ENCODE measurements at places on chromosomes 3 and 15.

DNA sequence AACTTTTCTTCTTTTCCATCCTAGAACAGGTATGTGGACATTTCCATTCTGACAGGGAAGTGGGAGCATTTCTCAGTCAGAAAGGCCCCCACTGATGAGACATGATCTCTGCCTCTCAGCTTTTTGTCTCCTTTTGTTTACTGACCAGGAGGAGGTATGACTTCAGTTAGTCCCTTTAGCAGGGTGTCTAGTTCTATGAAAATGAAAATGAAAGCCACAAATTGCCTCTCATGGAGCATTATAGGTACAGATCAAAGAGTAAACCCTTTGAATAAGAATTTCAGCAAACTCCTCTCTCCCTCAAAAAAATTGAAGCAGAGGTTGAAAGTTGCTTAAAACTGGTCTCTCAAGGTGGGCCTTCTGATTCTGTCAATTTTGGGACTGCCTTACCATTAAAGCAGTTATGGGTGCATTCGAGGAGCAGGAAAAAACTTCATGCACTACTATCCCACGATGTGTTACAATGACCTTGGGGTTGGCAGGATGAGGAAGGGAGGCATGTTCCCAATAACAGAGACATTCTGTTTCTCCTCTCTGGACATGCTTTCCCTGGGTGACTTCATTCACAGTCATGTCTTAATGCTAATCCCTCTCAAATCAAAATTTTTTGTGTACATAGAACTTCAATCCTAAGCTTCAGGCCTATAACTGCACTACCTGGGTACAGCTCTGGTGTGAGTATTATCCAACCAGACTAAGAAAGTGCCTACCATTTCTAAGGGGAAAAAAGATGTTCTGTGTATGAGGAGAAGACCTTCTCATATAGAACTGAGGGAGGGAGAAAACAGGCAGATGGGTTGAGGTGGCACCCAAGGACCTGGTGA lies 50.6 kb upstream of the TBC1D23 start:
- no peak for DNase-seq

DNA sequence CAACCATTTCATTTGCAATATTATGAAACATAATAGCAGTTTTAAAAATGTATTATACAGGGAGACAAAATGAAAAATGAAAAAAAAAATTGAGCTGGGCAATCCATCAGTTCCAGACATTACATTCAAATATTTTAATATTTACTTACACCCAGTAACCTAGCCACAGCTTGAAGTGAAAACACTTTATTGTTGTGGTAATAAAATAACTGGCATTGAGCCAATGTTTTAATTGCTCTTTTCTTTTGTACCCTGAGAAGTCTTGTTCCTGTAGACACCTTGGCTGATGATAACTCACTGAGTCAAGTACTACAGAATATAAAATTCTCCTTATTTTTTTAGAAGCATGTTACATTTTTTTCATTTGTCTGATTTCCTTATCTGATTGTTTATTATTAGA lies 180.6 kb downstream of the ROBO1 start:
- no peak for DNase-seq

DNA sequence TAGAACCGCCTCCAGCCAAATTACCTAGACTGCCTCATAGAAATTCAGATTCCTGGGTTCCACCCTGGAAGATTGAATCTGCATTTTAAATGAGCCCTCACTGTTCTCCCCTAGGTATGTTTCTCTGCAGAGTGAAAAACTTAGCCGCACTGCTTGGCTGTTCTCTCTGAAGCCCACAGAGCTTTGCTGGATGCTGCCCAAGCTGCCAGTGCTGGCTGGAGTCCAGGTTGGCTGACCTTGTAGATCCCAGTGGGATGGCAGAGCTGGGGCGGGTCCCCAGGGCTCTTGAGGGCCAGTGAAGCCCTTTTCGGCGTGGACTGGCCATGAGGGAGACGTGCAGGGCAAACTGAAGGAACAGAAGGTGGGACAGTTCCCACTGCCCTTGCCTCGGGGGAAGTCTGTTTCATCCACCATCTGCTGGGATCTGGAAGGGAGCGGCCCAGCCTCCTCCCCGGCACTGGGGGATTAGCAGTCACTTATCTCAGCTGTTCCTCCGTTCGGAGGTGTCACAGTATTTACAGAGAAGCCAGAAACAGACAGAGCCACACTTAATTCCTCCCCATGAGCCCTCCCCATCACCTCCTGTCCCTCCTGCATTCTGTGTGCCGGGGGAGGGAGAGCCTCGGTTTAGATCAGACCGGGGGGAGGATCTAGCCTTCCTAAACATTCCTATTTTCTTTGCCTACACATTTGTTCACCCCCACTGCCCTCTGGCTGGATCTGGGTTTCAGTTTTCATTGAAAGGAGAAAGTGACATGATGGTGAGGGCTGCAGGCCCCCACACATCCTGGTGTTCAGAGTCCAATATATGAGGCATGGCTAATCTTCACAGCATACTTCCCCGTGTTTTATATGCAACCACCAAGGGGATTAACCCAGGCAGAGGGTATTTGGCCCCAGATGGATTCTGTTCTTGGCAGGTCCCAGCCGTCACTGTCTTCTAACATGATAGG lies 4.1 kb upstream of the ACTC1 start:
- no peak for DNase-seq

GRCh38 chr3:20511863-20512505 lies 326.0 kb upstream of the SGO1 start:
- DNase-seq = no peak

DNA sequence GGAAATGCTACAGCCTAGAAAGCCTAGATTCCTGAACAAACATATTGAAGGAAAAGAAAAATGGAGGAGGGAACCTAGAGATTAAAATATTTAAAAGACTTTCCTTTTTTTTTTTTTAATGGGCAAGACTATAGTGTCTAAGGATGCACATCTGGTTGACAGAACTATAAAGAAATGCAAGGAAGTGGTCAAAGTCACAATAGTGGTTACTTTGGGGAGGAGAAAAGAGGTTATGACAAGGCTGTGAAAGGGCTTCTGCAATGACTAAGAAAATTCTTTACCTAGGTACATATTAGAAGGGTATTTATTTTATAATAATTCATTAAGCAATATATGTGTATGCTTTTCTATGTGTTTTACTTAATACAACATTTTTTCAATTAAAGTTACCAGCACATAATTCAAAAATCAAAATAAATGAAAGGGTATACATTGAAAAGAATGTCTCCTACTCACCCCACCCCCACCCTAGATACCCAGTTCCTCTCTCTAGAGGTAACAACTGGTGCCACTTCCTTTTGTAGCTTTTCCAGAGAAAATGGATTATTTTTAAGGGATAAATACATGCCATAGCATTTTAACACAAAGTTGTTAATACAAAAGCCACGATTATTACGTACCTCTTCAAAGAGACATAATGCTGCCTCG lies 70.1 kb downstream of the HERC1 start:
- no peak for DNase-seq

DNA sequence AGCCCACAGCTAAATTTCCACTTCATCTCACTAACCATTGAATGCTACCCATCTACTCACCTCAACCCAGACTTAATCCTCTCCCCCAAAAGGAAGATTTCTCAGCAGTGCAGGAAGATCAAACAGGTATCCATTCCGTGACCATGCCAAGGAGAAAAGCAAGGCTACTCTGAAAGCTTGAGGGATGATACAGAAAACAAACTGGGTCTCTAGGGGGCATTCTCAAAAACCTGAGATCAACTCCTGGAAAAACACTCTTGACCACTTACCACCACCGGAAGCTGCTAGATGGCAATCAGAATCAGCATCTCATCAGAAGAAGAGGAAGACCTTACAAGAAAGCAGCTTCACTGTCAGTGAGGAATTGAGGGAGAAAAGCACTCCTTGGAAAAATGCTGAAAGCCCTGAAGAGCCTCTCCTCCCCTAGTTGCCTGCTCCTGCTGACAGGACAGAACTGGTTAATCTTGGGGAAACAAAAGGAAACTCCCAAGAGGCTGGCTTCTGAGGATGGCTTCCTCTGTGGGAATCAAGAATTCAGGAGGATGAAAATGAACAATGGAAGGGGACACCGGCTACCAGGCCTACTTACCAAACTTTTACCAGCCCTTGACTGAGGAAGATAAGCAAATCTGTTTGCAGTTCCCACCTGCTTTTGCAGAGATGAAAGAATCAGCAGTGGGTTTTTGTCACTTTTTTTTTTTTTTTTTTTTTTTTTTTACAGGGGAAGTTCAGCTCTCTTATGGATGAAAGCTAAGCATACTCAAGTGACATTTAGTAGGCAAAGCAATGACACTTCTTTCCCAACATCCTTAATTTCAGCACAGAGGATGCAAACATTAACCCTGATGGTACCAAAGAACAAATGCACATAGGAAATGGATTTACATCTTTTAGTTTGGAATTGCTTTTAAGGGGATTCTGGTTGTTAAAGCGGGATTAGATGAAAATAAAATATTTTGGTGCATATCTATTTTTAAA lies at the start of gene ATP8B4:
Gene ATP8B4 (minus strand): TSS at position 171 of the 978 bp plus-strand sequence. CDS start 12,267 bp downstream, outside the sequence.
- DNase-seq = no peak

- no peak for DNase-seq
These were observed 14.8 kb upstream of the DIPK2A start for GRCh38 chr3:143956838-143957237.

DNA sequence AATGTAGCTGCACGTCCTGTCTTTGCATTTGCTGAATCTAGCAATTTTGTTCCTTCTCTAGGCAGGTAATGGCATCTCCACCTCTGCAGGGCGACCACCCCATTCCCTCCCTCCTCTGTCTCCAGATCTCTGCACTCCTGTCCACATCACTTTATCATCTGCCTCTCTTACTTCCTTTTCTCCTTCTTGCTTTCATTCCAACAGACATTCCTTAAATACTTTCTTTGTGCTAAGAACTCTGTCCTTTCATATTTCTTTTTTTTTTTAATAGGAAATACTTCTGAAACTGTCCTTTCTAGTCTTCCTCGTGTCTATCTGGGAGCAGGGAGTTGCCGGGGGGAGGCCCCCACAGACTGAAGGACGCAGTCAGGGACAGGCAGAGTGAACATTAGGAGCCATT lies 7.2 kb downstream of the ITIH3 start:
- no peak for DNase-seq
